ENCODE measurements at places on chromosomes 3 and 15.

GRCh38 chr15:70523616-70524015, 239.7 kb downstream of the UACA start:
- DNase-seq, result no peak

DNA sequence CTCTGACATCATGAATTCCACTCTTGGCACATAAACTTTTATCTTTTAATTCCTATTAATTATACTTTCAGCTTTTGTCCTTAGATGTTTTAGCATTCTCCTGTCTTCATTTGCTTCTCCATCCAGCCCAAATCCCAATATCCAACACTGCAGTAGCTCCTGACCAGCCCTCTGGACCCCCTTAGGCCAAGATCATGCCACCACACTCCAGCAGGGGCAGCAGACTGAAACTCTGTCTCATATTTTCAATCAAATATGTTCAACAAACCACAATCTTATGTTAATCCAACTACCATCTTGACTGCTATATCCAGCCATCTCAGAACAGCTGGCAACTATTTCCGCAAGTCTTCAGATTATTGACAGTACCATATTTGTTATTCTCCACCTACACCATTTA, 315.8 kb upstream of the ROBO2 start:
- no peak for DNase-seq

GRCh38 chr15:69557707-69558409, 105.2 kb downstream of the RPLP1 start:
- no peak for DNase-seq

DNA sequence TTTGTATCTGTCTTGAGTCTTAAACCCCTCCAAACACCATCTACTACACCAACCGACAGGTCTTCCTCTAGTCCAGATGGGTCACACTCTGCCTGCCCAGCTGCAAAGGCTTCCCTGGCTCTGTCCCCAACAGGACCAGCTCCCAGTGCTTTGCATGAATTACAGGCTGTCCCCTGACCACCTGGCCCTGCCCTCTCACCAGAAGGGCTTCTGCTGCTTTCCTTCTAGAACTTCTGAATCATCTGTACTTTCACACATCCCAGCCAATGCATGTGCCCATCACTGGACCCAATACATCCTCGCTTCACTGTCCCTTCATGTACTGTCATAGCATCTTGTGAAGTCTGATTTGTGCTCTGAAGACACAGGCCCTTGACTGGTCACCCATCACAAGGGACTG, 53.6 kb downstream of the HOMER2 start:
- no peak for DNase-seq

- no peak for DNase-seq
Observed at GRCh38 chr3:116191409-116191808, 253.9 kb downstream of the LSAMP start.

GRCh38 chr3:77427528-77427927, 387.6 kb downstream of the ROBO2 start:
- DNase-seq, result no peak

- DNase-seq, result no peak
Observed at GRCh38 chr3:69649120-69650065, 89.9 kb upstream of the MITF start.

- DNase-seq, result no peak
Observed at GRCh38 chr3:69542089-69542804, 156.4 kb upstream of the FRMD4B start.

GRCh38 chr3:178618896-178619295, 82.7 kb downstream of the KCNMB2 start:
- DNase-seq, result no peak
